Heart left ventricle (tissue), 16 donors: ENCODE measurements at places on chromosomes 6 and 20. TPM values are rescaled to one million over a fixed set of nuclear protein-coding genes. Genes with fewer than 3 reads are reported as not detected.

GRCh38 chr20:25207149-25207959, 11.8 kb downstream of the ENTPD6 start:
- DNase-seq: no peak

GRCh38 chr20:1337441-1337840, 8.5 kb upstream of the SDCBP2 start:
- no peak for DNase-seq

- no peak for DNase-seq
These were observed 414.8 kb upstream of the CDH4 start for GRCh38 chr20:60837173-60837770.

DNA sequence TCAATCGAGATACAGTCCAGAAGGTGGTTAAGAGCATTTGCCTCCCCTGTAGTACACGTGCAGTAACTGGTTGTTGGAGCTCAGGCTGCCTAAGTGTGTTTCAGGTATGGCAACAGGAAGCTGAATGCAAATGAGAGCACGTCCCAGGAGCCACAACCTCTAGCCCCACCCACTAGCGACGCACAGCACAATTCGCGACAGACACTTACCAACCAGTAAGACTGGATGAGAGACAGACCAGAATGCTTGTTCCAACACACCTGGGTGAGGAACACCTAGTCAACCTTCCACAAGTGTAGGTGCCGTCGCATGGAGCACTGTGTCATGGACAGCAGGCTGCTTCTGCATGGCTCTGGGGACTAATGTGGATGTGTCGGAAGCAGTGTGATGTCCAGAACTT, 7.2 kb upstream of the SERPINB1 start:
- no peak for DNase-seq

DNA sequence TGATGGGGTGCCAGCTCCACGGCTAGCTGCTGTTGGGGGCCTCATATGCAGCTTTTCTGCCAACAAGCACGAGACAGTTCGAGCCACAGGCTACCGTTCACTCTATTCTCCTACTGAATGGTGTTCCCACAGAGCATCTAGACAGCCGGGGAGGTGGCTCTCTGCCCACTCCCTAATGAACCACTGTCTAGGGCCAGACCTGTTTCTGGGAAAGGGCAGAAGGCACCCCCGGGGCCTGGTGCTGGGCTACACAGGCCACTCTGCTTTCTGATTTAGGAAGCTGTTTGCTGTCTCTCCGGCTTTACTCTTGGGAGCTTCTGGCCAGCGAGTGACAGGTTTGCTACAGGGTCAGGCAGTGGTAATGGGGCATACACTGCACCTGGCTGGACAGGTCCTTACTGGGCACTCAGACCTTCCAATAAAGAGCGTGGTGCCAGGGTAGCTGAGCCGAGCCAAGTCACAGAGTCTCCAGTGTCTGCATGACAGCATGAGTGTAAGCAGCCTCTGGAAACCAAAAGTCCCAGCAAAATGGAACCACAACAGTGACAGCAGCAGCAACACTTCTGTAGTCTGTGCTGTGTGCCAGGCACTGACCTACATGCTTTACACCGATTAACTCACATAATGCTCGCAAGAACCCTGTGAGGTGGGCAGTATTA, 8.4 kb downstream of the CCDC167 start:
- DNase-seq: no peak

DNA sequence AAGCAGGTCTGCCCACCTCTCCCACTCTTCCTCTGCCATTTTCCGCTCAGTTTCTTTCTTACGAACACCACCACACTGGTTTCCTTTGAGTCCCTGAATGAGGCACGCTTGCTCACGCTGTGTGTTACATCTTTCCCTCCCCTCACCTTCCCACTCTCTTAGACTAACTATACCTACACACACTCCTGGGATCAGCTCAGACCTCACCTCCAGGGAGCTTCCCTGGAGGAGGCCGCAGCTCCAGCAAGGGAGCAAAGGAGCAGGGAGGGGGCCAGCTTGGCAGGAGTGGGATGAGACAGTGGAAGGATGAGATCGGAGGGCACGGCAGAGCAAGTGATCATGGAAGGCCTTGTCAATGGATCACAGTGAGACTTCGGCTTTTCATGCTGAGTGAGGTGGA, 28.3 kb upstream of the B4GALT5 start:
- DNase-seq: no peak

- no peak for DNase-seq
These were observed 299.9 kb upstream of the BMP2 start for GRCh38 chr20:6467562-6467961.

GRCh38 chr20:25675161-25675560, 21.5 kb downstream of the ZNF337 start:
- no peak for DNase-seq

- DNase-seq: no peak
These were observed 149.8 kb downstream of the VEGFA start for GRCh38 chr6:43919774-43920173.

DNA sequence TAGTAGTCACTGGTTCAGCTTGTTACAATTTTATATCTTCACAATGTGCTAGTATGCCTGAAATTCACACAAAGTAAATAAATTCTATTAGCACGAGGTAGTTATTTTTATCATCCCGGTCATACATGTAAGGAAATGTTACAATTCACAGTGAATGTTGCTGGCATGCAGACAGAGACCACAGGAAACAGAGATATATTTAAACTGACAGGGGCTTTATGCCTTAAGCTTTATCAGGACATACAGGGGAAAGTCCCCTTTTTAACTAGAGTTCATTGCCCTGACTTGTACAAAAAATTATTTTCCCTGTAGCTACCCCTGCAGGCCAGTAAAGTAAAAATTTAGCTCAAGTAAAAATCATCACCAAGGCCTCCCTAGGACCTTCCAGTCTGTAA, 712.0 kb upstream of the NRSN1 start:
- no peak for DNase-seq

- DNase-seq: no peak
These were observed 48.0 kb upstream of the PTPN1 start for GRCh38 chr20:50462093-50462690.

- no peak for DNase-seq
These were observed 75.3 kb downstream of the LRFN2 start for GRCh38 chr6:40511884-40512283.

- DNase-seq: no peak
These were observed 26.6 kb downstream of the PREX1 start for GRCh38 chr20:48801197-48801596.

- no peak for DNase-seq
These were observed 31.3 kb downstream of the MARCKS start for GRCh38 chr6:113888493-113888892.

- no peak for DNase-seq
These were observed 180.7 kb downstream of the FNDC1 start for GRCh38 chr6:159349915-159350314.

- no peak for DNase-seq
These were observed 17.7 kb downstream of the SRXN1 start for GRCh38 chr20:635028-635892.

DNA sequence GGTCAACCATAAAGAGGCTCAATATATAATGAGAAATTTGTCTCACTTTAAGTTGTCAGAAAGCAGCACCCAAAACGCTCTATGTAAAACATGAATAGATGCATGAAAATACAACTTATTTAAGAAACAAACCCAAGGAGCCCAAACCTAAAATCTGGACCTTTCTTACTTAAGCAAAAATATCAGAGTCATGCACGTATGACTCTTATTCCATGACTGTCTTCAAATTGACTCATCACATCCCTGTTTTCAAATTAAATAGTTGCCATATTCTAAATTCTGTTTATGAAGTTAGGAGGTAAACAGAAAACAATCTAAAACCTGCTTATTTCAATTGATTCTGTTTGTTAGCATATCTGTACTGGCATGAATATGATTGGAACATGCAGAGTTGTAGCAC, 42.1 kb downstream of the ANKRD6 start:
- DNase-seq: no peak

DNA sequence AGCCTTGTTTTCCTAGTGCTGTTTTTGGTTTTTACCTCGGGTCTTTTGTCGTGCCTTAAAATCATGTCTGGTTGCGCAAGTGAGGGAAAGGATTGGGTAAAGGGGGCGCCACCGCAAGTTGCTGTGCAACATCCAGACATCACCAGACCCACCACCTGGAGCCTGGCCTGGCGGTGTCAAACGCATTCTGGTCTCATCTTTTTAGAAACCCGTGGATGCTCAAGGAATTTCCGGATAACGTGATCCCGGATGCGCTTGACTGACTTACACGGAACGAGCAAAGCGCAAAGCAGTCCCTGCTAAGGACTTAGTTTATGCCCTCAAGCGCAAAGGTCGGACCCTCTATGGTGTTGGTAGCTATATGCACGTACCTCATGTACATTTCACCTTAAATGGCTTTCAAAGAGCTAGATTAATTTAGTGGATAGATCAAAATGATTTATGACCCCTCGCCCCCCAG, 105.2 kb downstream of the OR2B2 start:
- no peak for DNase-seq

DNA sequence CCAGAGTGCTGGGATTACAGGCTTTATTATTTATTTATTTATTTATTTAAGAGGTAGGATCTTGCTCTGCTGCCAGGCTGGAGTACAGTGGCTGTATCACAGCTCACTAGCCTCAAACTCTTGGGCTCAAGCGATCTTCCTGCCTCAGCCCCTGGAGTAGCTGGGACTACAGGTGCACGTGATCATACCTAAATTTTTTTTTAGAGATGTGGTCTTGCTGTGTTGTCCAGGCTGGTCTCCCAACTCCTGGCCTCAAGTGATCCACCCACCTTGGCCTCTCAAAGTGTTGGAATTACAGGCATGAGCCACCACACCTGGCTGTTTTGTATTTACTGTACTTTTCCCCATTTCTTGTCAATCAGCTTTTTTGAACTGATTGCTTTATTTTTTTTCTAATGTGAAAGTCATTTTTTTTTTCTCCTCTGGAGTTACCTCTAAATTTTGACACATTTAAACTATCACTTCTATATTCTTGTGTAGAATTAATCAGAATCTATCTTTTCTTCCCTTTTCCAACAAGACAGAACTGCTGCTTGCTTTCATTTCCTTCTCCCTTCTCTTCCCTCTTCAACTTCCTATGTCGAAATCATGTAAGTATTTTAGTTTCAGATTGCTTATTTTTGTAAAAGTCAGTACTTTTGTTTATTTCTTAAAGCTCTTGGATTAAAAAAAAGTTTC, 12.0 kb downstream of the PANK2 start:
- DNase-seq: no peak

- no peak for DNase-seq
These were observed 50.9 kb downstream of the DEK start for GRCh38 chr6:18213439-18213838.

Gene SPATS1
- not detected for total RNA-seq

Gene LY6G6F
- total RNA-seq: not detected

Gene SIGLEC1
- 1.5 TPM for total RNA-seq

Gene TMEM14C
- total RNA-seq: 113 TPM

Gene CD109
- total RNA-seq: 8.7 TPM

Gene SMLR1
- not detected for total RNA-seq

Gene CYP21A2
- total RNA-seq: 0.69 TPM

Gene MRAP2
- 0.28 TPM for total RNA-seq

Gene SLC22A3
- total RNA-seq: 0.70 TPM

Gene SH3BGRL2
- 8.1 TPM for total RNA-seq

Gene CD40
- 38.3 TPM for total RNA-seq

Gene HLA-DOA
- 2.8 TPM for total RNA-seq

Gene OTOR
- not detected for total RNA-seq

Gene SLC22A2
- total RNA-seq: not detected

Gene FLRT3
- 6.9 TPM for total RNA-seq
